ENCODE measurements at places on chromosomes 4 and X. TPM values are rescaled to one million over a fixed set of nuclear protein-coding genes. Genes with fewer than 3 reads are reported as not detected.

DNA sequence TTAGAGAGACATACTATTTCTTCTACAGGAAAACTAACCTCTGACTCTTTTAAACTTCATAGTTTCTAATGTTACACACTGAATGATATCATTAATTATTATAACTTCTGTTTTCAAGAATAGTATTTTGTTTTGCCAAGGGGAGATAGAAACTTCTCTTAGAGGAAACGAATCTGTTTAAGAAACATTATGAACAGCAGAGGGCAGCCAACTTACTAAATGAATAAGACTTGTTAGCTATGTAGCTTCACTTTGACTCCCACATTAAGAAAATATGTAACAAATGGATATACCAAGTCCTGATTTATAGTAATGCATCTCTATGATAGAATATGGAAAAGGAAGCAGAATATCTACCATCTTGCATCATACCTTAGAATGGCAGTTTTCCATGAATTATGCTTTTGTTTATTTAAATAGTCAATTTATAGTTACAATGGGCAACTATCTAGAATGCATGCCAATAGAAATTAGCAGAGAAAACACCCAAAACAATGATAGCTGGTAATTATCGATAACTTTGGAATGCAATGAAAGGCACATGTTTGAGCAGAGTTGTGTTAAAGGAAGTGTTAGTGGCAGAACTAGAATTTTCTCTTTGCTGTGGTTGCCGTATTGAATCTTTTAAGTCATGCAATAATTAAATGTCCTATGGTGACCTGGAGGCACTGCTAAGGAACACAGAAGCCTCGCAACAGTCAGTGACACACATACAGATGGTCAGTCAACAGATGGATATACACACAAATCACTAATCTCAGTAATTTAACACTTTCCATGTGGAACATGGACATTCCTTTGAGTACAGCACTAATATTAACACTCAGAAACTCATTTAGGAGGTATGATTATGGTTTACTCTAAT is 105.7 kb upstream of the PDLIM3 start:
- peak; percentile 49 for DNase-seq

- DNase-seq, result no peak
These were observed 328.7 kb downstream of the EPHA5 start for GRCh38 chr4:65341557-65341956.

The HTRA3 gene
- 13.1 TPM for polyA plus RNA-seq

DNA sequence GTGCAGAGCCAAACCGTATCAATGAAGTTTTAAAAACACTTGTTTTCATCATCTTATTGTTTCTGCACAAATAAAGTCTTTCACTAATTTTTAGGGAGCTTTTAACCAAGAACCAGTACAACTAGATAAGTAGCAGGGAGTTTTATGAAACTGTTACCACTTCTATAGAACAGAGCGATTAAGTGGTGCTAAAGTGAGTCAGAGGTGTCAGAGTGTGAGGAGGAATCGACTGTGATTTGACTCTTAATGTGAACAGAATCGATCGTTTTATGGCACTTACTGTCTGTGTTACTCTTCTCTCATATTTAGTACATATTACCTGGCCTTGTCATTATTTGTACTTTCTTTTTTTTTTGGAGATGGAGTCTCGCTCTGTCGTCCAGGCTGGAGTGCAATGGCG is 43.3 kb downstream of the PDK3 start:
- DNase-seq, result no peak

GRCh38 chr4:144104509-144105130 is 35.9 kb downstream of the GYPA start:
- DNase-seq, result no peak

- no peak for DNase-seq
These were observed 59.8 kb upstream of the PPP1R2C start for GRCh38 chrX:42837747-42838146.

DNA sequence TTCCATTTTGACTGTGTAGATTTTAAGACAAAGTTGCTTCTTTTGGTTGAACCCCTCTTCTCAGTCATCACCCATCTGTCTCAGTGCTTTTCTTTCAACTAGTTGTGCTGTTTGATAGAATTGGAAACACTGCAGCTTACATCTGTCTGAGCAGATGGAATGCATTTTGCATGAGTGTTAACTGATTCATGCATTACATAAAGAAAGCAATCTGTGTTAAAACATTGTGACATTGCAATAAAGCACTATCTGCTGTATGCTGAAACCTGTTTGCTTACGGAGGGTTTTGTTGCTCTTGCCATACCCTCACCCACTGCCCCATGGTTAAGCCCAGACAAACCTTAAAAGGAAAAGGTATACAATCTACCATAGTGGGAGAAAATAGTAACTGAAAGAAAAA is 47.4 kb downstream of the NRK start:
- DNase-seq, result no peak

The MAP9 gene
- 28.9 TPM for polyA plus RNA-seq

GRCh38 chr4:176042195-176042594 is 23.4 kb upstream of the WDR17 start:
- DNase-seq, result no peak

DNA sequence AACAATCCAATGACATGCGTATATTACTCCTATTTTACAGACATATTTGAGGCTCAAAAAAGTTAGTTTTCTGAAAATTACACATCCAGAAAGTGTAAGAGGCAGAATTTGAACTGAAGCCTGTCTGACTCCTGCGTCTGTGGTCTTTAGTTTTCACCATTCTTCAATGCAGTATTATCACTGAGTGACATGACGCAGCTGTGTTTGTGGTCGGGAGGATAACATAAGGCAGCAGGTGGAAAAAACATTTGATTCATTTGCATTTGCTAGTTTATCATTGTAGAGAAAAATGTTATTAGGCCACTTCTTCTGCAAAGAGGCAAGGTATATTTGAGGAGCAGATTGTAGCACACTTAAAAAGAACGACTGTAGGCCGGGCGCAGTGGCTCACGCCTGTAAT is 186.7 kb downstream of the TENM3 start:
- no peak for DNase-seq

DNA sequence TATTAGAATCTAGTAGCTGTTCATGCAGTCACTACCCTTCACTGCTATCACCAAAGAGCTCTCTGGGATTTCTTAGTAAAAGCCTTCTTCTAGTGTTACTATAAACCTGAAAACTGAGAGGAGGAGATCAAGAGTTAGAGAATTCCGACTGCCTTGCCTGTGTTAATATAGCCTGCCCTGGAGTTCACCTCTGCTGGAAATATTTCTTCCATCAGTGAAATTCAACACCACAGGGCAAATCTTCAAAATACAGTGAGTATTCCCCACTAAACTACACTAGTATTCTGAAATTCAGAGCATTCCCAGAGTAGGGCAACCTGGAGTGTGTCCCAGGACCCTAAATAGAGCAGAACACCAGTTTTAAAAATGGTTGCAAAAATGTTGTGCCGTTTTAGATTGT is 301.1 kb downstream of the ARHGAP24 start:
- no peak for DNase-seq

GRCh38 chr4:68469482-68469881 is 22.2 kb downstream of the TMPRSS11E start:
- DNase-seq, result no peak

The PRKG2 gene
- polyA plus RNA-seq, result 1.7 TPM

DNA sequence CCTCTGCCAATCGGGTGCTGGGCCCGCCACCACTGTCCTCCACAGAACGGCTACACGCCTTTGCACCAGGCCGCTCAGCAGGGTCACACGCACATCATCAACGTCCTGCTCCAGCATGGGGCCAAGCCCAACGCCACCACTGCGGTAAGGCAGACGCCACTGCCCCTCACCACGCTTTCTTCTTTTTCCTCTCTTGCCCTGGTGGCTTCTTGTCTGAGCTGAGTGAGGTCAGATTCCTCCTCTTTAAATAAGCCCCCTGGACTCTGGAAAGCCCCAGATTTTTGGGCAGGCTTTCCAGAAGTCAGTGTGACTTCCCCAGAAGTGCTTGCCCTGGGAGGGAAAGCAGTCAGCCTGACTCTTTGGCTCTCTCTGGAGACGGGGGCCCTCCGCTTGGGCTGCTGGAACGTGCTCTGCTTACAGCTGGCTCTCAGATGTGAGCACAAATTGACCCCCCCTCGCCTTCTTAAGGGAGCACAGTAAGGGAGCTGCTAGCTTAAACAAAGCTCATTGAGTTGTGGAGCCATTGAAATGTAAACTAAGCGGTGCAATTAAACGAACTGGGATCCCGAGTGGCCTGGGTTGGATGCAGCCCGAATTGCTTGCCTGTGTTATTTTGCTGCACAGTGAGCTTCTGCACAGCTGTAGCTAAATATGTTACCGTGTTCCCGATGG is 243.1 kb downstream of the ANK2 start:
- DNase-seq, result peak; percentile 49

DNA sequence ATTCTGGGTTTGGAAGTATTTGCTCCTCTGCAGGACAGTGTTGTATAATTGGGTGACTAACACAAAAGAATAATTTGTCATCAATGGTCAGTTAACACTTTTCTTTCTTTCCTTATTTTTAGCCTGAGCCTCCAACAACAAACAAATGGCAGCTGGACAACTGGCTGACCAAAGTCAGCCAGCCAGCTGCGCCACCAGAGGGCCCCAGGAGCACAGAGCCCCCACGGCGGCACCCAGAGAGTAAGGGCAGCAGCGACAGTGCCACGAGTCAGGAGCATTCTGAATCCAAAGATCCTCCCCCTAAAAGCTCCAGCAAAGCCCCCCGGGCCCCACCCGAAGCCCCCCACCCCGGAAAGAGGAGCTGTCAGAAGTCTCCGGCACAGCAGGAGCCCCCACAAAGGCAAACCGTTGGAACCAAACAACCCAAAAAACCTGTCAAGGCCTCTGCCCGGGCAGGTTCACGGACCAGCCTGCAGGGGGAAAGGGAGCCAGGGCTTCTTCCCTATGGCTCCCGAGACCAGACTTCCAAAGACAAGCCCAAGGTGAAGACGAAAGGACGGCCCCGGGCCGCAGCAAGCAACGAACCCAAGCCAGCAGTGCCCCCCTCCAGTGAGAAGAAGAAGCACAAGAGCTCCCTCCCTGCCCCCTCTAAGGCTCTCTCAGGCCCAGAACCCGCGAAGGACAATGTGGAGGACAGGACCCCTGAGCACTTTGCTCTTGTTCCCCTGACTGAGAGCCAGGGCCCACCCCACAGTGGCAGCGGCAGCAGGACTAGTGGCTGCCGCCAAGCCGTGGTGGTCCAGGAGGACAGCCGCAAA is 106.0 kb downstream of the KLHL8 start:
- DNase-seq, result no peak

The HMX1 gene
- not detected for polyA plus RNA-seq

The FMR1NB gene
- polyA plus RNA-seq, result 0.20 TPM

- no peak for DNase-seq
These were observed 435 bp downstream of the DCX start for GRCh38 chrX:111411557-111411956.

GRCh38 chr4:148539387-148539786 is 97.2 kb upstream of the NR3C2 start:
- DNase-seq, result no peak

DNA sequence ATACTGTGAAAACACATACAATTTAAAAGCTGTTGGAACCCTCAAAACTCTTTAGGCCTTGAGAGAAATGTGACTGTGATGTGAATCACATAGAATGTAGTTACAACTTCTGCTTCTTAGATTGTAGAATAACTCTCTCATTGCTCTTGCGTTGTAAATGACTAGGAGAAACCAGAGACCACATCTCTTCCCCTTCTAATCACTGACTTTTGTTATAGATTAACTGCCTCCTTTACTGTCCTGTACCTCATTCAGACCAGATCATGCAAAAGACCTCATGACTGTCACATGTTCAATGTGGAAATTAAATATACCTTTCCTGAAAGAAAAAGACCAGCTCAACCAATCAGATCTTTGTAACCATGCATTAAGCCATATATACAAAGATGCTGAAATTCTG is 43.2 kb upstream of the NEIL3 start:
- no peak for DNase-seq

GRCh38 chr4:66852843-66853242 is 692.5 kb downstream of the CENPC start:
- no peak for DNase-seq

DNA sequence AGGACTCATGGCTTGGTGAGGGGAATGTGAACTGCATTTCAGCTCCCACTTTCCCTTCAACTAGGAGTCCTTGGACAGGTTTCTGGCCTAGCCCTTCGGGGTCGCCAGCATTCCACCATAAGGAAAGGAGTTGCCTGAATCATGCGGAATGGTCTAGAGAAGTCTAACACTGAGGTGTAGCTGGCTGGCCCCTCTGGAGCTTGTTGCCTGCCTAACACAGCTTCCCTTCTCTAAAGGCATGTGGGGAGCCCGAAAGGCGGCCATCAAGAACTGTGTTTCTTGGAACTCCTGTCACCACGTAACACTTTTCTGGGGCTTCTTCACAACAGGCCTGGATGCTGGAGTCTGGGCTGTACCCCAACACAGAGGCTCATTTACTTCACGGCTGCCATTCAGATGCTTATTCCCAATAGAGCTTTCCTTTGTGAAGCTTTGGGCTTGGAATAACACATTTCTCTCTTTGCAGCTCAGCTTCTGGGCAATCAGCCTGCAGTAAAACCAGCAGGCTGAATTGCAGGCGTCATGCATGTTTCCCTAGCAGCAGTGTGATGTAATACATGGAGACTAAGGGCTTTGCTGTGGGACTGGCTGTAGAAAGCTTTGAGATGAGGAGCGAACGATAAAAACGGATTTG is 5.4 kb downstream of the GABRQ start:
- no peak for DNase-seq

The RNF212 gene
- 19.3 TPM for polyA plus RNA-seq

- DNase-seq, result no peak
These were observed 3.5 kb downstream of the GUCY1B1 start for GRCh38 chr4:155762334-155762733.

The BEX3 gene
- 475 TPM for polyA plus RNA-seq

DNA sequence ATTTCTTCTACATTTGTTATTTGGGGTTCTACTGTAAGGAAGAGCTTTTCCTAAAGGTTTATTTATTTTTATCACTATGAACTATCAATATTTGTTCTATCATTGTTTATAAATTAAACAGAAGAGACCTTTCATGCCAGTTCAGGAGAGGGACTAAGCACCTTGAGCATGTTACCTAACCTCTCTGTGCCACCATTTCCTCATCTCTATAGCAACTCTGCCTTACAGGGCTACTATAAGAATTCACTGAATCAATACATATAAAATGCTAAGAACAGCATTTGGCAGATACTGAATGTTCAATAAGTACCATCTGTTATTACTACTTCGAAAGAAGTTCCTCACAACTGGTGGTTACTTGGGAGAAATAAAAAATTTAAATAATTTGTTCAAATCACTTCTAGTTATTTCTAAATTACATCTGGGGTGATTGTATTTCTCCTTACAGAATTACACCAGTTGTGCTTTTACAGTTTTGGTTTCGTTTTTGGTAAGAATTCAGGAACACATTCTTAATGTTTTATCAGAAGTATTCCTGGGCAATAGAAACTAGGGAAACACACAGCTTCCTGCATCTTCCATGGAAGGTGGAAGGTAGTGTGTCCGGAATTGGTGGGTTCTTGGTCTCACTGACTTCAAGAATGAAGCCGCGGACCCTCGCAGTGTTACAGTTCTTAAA is 32.9 kb downstream of the EREG start:
- DNase-seq, result no peak

- DNase-seq, result no peak
These were observed 38.6 kb downstream of the SORBS2 start for GRCh38 chr4:185773419-185773818.

- no peak for DNase-seq
These were observed 204.8 kb downstream of the TRAM1L1 start for GRCh38 chr4:116880625-116881024.

GRCh38 chrX:134761788-134762187 is 103.5 kb upstream of the PLAC1 start:
- DNase-seq, result no peak

All from renal cortex interstitium (tissue), 15 donors.